ENCODE measurements at places on chromosomes 1 and 21. TPM values are rescaled to one million over a fixed set of nuclear protein-coding genes. Genes with fewer than 3 reads are reported as not detected.
A peak's percentile ranks its signal among the peaks of the same experiment; 100 is the strongest.

- no peak for DNase-seq
These were observed 20.6 kb upstream of the BCAR3 start for GRCh38 chr1:93702111-93702827.

Gene KRTAP19-1
- not detected for total RNA-seq

- peak; percentile 88 for DNase-seq
These were observed 192.3 kb downstream of the SLC45A1 start for GRCh38 chr1:8510041-8510823.

Gene SLAMF9
- total RNA-seq = 0.28 TPM

All from IMR-90 (cell line).